Thoracic aorta endothelial cell (primary cell): ENCODE measurements at places on chromosomes 11 and 22. TPM values are rescaled to one million over a fixed set of nuclear protein-coding genes. Genes with fewer than 3 reads are reported as not detected.

Gene GRIK4
- total RNA-seq: under 0.01 and 0.07 TPM in 2 replicates

Gene CASP5
- total RNA-seq: 0.72 TPM in 1 of 2 replicates, not detected in the other

Gene MUC5B
- total RNA-seq: under 0.01 TPM in 1 of 2 replicates, not detected in the other

Gene SAA1
- total RNA-seq: not detected in 2 replicates

Gene CSNK1E
- total RNA-seq: 129 and 160 TPM in 2 replicates

Gene POU2AF3
- total RNA-seq: not detected in 2 replicates

Gene RAB3IL1
- 1.0 and 1.6 TPM in 2 replicates for total RNA-seq

Gene DEUP1
- not detected in 2 replicates for total RNA-seq

Gene KCNQ1OT1
- 2.5 and 2.8 TPM in 2 replicates for total RNA-seq
